ENCODE measurements at places on chromosomes 2 and 18. TPM values are rescaled to one million over a fixed set of nuclear protein-coding genes. Genes with fewer than 3 reads are reported as not detected.

DNA sequence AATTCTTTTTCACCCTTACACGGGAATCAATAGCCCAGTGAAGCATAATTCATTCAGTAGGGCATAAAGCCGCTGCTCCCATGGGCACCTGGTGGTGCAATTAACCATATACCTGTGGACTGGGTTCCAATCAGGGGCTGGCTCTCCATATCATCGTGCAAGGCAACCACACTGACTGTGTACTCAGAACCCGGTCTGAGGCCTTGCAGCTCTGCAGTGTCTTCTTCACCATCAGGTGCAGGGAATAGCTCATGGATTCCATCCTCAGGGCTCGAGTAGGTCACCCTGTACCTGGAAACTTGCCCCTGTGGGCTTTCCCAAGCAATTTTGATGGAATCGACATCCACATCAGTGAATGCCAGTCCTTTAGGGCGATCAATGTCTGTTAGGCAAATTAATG is 55.2 kb downstream of the FN1 start:
- no peak for DNase-seq

DNA sequence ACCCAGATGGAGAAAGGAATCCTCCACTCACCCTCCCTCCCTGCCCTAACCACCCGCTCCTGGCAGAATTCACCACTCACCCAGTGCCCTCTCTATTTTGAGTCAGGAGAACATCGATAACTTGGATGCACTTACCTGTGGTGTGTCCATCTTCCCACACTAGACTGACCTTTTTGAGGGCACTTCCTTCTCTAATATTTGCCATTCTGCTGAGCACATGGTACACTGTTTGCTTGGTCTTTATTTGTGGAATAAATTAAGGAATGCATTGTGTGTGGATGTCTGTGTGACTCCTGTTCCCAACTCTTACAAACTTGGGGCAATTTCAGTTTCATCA is 133.7 kb downstream of the ACKR3 start:
- no peak for DNase-seq

DNA sequence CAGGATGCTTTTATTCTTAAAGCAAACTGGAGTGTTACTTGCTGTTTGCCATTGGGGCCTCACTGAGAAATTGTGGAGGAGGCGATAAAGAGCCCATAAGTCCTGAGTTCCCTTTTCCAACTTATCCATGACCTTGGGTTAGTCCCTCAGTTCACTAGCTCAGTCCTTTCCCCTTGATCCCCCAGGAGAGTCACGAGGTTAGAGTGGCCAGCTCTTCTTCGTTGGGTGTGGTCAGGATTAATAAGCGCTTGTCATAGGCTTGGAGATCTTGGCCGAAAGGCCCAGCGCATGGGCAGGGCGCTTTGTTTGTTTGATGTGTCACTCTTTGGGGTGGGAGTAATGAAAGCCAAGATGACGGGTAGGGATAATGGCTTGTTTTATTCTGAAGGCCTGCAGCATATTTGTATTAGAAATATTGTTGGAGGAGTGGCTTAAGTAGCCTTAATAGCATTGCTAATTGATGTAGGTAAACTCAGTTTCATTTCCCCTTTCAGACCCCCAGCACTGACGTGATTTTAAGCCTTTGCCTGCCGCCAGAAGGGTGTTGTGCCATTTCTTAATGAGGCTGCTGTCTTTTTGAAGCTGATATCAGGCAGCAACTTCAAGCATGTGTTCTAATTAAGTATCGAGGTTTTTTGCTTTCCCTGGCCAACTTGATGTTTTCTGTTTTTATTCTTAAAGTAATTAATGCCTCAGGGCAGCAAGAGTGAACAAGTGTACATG is 15.7 kb downstream of the GRHL1 start:
- no peak for DNase-seq

DNA sequence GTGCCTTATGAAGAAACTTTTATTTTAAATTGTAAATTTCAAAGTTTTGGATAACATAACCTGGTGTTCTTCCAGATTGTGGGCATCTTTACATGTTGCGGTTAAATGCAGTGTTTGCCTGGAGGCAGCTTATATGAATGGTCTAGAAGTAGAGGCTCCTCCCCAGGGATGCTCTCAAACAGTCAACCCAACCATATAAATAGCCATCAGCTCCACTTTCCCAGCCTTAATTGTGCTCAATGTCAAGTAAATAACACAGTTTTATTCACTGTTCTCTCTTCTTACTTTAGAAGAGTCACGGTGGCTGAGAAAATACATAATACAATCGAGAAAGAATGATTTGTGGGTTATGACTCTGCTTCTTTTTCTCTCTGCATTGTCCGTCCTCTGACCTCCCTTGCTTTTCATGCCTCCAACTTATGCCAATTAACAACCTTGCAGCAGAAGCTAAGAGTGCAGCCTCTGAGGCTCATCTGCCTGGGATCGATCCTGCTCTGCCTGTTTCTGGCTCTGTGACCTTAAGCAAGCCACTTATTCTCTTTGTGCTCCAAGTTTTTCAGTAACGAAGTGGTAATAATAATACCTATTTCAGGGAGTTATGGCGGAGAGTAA is 100.3 kb downstream of the DAW1 start:
- DNase-seq = no peak

The RTKN gene
- total RNA-seq = 27.0 TPM

The BABAM2 gene
- 17.8 TPM for total RNA-seq

The AQP4 gene
- total RNA-seq = not detected

The TSHZ1 gene
- 15.0 TPM for total RNA-seq

The ALPI gene
- not detected for total RNA-seq

The GMPPA gene
- total RNA-seq = 33.4 TPM

Data from dermis blood vessel endothelial cell (primary cell).